Endothelial cell of umbilical vein (primary cell): ENCODE measurements at places on chromosomes 2 and 18.

- peak; percentile 80 for DNase-seq
Observed at GRCh38 chr2:37379881-37380296, 35.5 kb downstream of the QPCT start.

- DNase-seq, result peak; percentile 60
Observed at GRCh38 chr2:224284134-224284946, 117.6 kb downstream of the FAM124B start.

- DNase-seq, result peak; percentile 42
Observed at GRCh38 chr2:18749912-18750526, 160.7 kb upstream of the NT5C1B start.

- peak; percentile 32 for DNase-seq
Observed at GRCh38 chr2:43491065-43491639, 104.7 kb downstream of the THADA start.

DNA sequence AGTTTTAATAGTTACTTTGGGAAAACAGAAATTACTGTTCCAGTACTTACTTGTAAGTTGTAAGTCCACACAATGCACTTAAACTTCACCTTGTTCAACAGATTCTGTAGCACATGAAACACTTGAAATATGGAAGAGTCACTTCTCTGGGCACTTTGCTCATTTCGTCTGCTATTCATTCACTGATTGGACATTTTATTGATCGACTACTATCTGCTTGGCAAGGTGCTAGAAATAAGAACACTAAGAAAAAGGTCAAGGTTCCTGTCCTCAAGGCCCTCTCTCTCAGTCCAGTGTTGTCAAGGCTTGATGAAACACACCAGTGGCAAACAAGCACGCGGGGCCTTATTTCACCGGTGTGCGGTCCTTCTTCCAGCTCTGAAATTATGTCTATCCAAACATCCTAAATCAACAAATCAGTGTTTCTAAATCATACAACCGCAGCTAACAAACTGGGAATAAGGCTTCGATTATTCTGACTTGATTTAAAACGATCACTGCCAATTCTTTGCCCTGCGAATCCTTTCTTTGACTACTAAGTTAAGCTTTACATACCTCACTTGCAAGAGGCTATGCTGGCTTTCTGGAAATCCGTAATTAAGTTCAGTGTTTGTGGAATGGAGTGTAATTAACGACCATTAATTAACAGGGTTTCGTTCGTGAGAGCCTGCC lies 780 bp upstream of the ITGAV start:
- DNase-seq, result peak; percentile 71

DNA sequence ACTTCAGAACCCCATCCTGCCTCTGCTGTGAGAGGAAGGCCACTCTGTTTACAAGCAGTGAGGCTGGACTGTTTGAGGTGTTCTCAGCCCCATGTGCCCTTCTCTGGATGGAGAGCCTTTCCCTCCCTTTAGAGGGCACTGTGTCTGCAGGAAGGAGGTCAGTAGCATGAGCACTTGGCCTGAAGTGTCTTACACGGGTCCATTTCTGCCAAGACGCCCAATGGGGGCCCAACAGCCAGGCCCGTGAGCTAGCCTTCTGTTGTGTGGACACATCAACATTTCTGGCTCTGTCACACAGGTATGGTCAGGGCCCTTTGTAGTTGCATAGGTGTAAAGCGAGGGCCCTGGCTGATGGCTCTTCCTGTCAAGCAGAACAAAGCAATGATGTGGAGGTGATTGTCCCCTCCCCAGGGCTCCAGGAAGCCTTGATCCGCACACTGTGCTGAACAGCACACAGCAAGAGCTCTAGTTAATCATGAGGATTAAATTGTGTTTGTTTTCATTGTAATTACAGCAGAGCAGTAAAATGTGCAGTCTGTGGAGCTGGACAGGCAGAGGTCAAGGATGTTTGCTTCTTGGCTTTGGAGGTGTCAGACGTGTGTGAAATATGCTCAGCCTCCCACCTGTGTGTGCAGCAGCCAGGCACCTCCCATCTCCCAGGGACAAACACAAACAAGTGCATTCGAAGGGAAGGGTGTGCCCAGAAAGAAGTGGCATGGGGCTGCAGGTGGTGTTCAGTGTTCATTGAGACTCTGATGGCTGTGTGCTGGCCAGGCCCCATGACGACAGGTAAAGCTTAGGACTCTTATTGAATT lies 132.1 kb downstream of the SH3RF3 start:
- no peak for DNase-seq

GRCh38 chr2:98085649-98086048 lies 1.3 kb upstream of the VWA3B start:
- DNase-seq, result no peak

DNA sequence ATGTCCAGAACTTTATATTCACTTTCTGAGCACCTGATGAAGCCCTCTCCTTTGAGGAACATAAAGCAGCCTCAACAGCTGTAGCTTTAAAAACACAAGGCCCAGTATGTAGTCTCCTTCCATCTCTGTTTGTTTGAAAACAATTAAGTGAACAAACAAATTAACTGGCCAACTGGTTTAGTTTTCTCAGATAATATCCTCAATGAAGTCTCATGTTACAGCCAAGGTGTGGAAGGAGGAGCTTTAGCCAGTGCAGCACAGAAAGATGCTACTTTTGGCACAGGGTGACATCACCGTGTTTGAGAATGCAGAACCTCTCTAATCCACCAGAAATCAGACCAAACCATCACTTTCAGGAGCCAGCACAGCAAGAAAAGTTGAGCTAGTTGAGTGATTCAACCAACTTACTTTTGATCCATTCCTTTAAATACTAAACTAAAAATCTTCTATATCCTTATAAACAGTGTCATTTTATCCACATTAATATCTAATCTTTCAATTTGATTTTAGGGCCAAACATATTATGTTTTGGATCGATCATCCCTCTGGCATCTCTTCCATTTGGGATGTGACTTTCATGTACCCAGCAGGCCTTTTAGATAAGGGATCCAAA lies 488.7 kb downstream of the ARHGAP15 start:
- no peak for DNase-seq

- no peak for DNase-seq
Observed at GRCh38 chr2:1978706-1979105, 234.4 kb upstream of the PXDN start.

- DNase-seq, result no peak
Observed at GRCh38 chr2:46829231-46829995, 86.2 kb downstream of the MCFD2 start.
